Activated T-helper 9 cell treated with anti-CD3 and anti-CD28 coated beads, Interleukin-2, amount 50 U/mL, for 16 hours (primary cell): ENCODE measurements at places on chromosomes 7 and 10.

DNA sequence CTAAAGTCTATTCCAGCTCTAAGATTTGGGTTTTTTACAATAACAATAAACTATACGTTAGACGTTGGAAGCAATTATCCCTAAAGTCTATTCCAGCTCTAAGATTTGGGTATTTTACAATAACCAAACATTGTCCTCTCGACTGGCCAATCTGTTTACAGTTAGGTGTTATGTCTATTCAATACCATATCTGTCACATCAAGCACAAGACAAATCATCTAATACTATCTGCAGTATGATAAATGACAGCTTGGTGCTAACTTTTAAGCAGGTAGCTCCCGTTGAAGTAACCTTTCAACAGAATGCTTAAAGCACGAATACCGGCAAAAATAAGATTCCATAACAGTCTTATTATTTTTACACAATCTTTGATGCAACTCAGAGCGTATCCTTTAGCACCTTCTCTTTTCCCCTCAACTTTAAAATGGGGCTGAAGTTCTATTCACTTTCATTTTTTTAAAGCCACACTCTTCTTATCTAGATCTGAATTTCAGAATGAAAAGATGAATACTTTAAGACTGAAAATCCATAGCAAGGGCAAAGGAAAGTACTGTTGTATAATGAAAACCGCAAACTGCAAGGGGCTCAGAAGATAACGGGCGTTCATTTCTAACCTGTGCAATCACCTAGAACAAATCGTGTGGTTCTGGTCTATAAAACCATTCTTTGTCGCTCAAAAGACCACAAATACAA, 925 bp downstream of the H2AZ2 start:
- DNase-seq = peak; percentile 7

GRCh38 chr10:66927971-66928770, 2.3 kb downstream of the LRRTM3 start:
- no peak for DNase-seq

DNA sequence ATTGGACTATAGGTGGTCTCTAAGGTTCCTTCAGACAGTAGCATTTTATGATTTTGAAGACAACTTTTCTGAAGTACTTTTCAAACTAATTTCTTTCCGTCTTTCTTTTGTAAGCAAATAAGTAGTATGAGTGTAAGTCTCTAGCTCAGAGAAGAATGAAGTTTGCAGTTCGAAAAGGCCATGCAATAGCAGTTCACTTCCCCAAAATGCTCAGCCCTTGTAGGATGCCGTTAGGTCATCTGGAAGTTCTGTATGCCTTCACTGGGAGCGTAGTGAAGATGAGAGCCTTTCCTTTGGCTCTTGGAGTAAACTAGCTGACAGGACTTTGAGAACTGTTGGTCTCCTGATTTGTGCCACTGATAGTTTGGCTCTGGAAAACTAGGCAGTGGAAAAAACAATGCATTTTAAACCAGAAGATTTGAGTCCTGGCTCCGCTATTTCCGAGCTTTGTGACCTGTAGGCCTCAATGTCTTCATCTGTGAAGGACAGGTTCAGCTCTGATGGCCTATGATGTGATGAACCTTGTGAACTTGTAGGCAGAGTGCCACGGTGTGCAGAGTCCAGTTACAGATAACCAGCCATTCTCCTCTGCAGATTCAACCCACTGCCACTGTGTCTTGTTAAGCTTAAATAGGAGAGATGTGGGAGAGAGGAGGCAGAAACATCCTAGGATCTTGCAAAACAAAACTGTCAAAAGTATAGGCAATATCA, 18.8 kb downstream of the SGPL1 start:
- DNase-seq = no peak

- DNase-seq = no peak
Observed at GRCh38 chr10:12509794-12510100, 160.4 kb downstream of the CAMK1D start.

DNA sequence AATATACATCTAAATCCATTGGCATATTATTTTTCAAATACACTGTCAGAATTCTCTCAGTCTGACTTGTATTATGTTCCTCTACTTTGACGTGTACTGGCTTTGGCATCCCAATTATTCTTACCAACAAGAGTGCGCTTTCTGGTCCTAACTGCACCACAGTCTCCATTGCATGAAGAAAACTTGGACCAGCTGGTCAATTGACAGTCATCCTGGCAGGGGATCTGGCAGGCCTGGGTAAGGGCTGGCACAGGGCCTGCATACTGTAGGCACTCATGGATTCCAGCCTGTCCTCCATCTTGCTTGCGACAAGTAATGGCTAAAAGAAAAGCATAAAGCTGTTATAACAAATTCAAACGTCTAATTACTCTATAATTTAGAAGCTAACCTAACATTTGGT, 384.9 kb downstream of the THSD7A start:
- no peak for DNase-seq

DNA sequence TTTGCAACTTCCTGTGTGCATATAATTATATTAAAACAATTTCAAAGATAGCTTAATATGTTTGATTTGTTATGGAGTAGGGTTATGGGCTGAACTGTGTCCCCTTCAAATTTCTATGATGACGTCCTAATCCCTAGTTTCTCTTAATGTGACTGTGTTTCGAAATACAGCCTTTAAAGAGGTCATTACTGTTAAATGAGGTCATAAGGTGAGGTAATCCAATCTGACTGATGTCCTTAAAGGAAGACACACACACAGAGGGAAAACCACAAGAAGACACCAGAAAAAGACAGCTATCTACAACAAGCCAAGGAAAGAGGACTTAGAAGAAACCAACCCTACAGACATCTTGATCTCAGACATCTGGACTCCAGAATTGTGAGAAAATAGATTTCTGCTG, 407.4 kb downstream of the MAGI2 start:
- DNase-seq = no peak

GRCh38 chr10:26837139-26837538, 23.6 kb downstream of the ABI1 start:
- DNase-seq = no peak

DNA sequence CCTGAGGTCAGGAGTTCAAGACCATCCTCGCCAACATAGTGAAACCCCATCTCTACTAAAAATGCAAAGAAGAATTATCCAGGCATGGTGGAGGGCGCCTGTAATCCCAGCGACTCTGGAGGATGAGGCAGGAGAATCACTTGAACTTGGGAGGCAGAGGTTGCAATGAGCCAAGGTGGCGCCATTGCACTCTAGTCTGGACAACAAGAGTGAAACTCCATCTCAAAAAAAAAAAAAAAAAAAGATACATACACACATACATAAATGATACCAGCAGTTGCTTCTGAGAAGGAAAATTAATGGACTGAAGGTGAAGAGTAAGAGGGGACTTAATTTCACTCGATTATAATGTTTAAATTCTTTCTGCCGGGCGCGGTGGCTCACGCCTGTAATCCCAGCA, 40.2 kb upstream of the PAX2 start:
- DNase-seq = no peak

DNA sequence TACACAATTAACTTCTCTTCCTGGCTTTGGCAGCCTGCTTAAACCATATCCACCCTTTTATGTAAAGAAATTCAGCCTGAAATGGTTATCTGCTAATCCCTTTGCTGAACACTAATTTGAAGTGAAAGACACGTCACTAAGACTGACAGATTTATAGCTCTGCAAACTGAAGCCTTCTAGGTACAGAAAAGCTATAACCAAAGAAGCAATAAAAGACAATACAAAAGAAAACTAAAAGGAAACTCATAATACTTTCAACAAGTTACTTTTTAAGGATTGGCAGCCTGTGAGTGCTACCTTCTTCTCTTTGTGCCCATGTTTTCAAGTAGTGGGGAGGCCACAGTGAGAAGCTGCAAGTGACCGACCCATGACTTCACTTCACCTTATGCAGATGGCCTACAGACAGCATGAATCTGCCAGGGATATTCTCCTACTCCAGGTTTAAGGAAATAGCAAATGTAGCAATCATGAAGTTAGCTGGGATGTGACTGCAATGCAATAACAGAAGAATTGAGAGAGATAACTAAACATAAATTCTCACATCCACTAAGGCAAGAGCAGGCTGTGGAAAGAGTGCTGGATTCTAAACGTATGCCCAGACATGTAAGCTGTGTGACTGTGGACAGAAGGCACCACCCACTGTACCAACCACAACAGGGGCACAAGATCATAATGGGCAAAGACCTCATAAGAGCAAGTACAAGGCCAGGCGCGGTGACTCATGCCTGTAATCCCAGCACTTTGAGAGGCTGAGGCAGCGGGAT, 10.7 kb upstream of the SPOCK2 start:
- DNase-seq = no peak

- DNase-seq = no peak
Observed at GRCh38 chr7:145839814-145840213, 276.8 kb upstream of the CNTNAP2 start.

DNA sequence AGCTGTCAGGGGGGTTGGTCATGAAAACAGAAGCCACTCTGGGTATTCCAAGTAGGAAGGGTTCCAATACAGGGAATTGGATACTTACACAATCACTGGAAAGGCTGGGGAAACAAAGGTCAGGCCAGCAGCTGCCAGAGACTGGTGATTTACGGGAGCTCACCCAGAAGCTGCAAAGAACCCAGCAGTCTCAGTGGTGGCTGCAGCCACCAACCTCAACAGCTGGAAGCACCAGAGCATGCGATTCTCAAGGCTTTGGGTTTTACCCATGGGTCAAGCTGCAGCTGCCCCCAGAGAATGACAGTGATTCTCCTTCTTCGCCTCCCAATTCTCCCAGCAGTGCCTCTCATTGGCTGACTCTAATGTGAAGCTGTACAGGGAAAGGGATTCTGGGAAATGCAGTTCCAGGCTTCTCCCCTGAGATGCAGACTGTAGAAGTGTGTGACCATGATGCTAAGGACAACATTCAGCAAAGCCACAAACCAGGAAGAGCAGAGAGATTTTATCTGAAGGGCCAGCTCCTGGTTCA, 107.2 kb upstream of the TCF7L2 start:
- no peak for DNase-seq

- DNase-seq = no peak
Observed at GRCh38 chr7:43616977-43617376, 34.1 kb downstream of the STK17A start.

GRCh38 chr10:12750526-12751201, 250.8 kb downstream of the CCDC3 start:
- DNase-seq = no peak

- DNase-seq = no peak
Observed at GRCh38 chr10:103916254-103916653, 1.7 kb downstream of the STN1 start.

DNA sequence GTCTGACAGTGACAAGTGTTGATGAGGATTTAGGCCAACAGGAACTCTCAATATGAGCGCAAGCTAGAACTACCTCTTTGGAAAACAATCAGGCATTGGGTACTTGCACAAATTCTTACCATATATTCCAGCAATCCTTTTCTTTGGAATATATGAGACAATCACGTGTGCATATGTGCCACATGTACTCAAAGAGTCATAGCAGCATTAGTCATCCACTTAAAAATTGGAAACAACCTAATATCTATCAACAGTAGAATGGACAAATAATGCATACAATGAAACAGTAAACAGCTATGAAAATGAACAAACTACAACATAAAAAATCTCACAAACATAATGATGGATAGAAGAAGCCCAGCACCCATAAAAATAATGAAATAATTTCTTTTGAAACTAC, 179.7 kb downstream of the GLI3 start:
- DNase-seq = no peak

DNA sequence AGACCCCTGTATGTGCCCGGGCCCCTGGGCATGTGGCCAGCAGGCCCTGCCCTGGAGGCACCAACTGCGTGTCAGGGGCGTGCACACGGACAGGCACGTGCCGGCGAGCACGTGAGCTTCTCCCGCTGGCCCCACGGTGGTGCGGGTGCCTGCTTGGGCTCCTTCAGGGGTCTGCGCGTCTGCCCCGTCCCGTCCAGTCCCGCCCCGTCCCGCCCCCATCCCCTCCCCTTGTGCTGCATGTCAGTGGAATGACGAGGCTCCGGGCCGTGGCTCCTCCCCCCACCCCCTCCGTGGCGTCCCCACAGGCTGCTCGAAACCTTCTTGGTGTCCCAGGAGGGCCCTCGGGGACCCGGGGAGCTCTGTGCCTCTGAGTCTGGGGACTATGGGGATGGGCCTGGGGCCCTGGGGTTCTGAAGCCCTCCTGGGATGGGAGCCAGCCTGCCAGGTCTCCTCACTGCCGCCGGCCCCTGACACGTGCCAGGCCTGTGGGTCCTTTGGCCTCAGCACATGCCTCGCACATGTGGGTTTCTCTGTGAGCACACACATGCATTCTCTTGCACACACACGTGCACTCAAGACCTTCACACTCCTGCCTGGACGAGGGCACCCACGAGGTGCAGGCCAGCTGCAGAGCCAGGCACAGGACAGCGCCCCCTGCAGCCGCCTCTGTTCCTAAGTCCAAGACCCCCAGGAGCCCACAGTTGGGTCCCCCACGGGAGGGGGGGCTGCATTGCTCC, 27.5 kb upstream of the AMZ1 start:
- no peak for DNase-seq

- DNase-seq = no peak
Observed at GRCh38 chr7:142125256-142125955, 13.9 kb downstream of the MGAM2 start.
